GM12864 (cell line): ENCODE measurements at places on chromosomes 11 and 22.

GRCh38 chr11:75429902-75430713 is 2.9 kb downstream of the KLHL35 start:
- DNase-seq: no peak

DNA sequence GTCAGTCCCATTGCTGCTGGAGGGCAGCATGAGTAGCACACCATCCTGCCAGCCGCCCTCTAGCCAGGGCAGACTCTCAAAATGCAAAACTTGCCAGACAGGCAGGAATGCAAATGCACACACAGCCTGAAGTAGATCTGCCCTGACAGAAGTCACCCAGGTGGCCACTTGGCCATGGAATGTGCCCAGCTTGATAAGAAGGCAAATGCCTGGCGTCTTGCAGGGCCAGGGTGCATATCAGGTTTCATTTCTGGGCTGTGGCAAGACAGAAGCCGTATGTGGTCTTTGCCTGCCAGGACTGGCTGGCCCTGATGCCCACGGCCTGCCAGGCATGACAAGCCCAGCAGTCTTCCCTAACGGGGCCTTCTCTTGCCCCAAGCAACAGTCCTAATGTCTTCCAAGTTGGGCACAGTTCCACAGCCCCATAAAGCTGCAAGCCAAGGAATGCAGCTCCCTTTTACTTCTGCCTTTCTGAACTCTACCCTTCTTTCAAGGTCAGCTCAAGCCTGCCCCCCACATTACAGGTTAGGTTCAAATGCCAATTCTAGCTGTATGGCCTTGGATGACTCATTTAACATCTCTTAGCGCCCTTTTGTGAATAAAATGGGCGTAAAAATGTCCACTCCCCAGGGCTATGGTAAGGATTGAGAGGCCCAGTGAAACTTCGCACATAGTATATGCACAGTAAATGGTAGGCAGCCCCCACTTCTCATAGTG is 29.7 kb downstream of the POU2AF3 start:
- no peak for DNase-seq

DNA sequence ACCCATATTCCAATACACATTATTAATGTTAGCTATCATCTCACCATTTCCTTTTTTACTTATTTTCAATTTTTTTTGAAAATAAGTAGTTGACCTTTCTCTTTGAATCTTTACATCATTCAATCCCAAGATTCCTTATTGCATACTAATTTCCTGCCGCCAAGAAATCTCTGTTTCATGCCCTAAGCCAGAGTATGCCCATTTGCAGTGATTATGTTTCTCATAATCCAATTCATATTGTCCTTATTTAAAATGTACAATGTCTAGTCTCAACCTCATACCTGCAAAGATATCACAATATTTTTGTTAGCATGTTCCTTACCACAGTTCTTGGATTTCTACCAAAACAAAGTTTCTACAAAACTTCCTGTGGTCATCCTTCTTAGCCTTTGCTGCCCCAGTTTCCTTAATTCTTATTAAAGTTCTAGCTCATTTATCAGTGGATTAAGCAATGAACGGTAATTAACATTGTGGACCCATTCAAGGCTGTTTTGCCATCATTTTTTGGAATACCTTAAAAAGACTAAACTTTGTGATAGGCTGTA is 75.3 kb downstream of the CD44 start:
- no peak for DNase-seq

GRCh38 chr11:73219396-73220285 is 1.6 kb downstream of the P2RY2 start:
- DNase-seq: no peak

- DNase-seq: no peak
These were observed 43.6 kb upstream of the HORMAD2 start for GRCh38 chr22:30036656-30037055.

DNA sequence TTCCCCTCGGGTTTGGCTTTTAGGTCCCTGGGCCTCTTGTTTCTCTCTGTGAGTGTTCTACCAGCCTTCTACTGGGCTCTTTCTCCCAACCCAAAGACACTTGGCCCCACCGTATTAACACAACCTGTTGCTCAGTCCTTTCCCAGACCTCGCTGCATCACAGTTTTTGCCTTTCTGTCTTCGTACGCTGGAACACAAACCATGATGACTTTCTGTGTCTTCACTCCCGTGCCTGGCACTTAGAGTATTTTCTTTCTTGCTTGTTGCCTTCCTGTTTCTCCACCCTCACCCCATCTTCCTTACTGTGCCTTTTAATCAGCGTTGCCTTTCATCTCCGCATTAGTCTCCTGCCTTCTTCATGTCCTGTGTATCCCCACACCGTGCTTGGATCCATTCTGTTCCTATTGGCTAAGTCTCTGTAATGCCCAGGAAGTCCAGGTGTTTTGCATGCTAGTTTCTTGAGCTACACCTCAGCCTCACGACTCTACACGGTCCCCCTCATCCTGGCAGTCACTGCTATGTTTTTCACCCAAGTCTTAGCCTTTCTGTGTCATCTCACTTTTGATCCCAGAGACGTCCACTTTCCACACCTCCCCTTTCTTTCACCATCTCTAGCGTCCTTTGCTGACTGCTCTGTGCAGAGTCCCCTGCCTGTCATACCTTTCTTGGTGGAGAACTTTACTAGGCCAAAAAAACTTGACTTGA is 1.6 kb downstream of the MARK2 start:
- DNase-seq: no peak

GRCh38 chr11:16215352-16215751 is 141.0 kb downstream of the SOX6 start:
- DNase-seq: no peak

DNA sequence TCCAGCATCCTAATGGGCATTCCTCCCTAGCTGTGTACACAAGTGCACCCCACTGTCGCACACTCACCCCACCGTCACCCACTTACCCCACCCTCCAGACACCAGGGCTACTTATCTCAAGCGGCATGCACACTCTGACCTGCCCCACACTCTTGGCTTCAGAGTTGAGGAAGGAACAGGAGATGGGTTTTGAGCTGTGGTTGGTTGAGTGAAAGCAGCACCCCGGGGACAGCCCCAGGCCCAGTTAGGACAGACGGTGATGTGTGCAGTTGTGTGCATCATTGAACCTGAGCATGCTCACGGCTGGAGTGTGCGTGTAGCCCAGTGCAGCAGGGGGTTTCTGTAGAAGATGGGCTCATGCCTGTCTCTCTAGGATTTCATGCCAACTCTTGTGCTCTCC is 32.5 kb downstream of the AHNAK start:
- no peak for DNase-seq
